M059J (cell line): ENCODE measurements at places on chromosomes 1 and 21. TPM values are rescaled to one million over a fixed set of nuclear protein-coding genes. Genes with fewer than 3 reads are reported as not detected.

GRCh38 chr1:31417148-31417547, 4.1 kb downstream of the SERINC2 start:
- no peak for DNase-seq

DNA sequence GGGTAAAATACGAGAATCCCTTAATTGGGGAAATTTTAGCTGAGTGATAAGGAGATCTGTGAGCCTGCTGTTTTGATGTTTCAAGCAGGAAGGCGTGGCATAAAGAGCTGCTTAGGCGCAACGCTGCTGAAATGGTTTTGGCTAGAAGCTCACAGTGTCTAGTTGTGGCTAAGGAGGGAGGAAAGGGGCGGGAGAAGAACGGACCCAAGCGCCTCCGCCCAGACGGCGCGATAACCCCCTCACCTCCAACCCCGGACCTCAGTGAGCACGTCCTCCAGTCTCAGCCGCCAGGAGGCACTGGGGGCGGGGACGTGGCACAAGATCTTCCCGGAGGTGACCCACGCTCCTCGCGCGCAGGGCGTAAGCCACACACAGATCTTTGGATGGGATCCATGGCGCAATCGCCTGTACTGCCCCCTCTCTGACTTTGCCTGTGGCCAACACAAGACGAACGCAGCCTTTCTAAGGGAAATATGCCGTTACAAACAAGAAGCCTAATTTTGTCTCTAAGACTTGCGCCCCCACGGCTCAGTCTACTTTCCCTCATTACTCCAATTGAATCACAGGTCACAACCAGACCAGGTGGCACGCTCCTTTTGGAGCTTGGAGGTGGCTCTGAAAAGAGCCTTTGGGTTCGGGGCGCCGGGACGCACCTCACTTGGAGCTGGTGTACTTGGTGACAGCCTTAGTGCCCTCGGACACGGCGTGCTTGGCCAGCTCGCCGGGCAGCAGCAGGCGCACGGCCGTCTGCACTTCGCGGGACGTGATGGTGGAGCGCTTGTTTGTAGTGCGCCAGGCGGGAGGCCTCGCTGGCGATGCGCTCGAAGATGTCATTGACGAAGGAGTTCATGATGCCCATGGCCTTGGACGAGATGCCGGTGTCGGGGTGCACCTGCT, 23.4 kb upstream of the RNF187 start:
- DNase-seq, result peak; percentile 29

DNA sequence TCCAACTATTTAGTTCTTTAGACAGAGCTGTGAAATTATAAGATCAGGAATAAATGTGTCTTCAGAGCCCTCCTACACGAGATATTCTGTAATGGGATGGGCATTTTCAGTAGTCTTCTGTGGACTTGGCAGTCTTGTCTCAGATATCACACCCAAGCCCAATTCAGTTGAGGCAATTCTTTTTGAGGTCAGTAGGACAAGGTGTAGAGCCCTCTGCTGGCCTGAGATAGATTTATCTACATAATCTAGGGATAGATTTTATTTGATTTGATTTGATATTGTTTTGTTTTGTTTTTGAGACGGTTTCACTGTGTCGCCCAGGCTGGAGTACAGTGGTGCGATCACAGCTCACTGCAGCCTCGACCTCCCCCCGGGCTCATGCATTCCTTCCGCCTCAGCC, 77.5 kb downstream of the FMN2 start:
- peak; percentile 48 for DNase-seq

DNA sequence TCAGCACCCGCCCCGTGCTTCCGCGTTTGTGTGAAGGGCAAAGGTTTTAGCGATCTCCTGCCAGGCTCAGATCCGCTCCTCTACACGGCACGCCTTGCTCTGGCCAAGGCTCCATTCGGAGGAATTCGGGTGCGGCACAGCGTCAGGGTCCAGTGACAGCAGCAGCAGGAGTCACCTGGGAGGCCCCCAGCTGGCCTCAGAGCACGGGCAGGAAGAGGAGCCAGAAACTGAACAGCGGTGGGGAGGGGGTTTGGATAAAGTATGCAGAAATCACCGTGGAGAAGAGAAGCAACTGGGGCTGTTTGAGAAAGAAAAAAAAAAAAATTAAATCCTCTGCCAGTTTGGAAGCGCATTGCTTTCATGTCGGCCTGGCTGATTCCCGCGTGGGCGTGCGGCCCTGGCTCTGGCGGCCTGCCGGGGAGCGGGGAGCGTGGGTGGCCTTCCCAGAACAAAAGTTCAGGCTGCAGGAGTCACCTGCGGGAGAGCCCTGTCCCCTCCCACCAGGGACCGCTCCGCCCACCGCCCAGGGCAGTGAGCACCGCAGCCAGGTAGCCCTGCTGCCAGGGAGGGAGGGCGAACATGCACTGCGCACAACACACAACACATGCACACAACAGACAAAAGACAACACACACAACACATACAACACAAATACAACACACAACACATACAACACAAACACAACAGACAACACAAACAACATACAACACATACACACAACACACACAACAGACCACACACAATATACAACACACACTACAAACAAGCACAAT, 107.6 kb downstream of the ETS2 start:
- DNase-seq, result peak; percentile 38

DNA sequence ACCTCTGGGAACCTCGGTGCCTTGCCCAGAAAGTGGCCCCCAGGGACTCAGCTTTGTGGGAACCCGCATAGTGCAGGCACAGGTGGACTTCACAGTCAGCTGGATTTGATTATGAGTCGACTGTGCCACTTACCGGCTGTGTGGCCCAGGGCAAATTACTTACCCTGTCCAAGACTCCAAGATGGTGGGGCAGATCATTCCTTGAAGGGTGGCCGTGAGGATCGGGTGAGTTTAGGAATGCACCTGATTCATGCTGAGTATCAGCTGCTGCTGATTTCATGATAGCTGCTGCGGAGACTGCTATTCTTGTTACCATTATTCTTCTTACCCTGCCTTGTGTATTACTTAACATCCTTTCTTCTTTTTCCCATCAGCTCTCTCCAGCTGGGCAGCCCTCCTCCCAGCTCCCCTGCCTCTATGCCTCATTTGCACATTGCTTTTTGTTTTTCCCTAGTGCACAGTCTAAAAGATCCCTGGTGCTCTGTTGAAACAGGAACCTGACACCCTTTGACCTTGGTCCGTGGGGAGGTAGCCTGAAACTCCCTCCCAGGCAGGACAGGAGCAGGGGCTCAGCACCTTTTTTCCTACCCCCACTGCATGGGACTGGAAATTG, 40.5 kb upstream of the FHAD1 start:
- DNase-seq, result peak; percentile 65

DNA sequence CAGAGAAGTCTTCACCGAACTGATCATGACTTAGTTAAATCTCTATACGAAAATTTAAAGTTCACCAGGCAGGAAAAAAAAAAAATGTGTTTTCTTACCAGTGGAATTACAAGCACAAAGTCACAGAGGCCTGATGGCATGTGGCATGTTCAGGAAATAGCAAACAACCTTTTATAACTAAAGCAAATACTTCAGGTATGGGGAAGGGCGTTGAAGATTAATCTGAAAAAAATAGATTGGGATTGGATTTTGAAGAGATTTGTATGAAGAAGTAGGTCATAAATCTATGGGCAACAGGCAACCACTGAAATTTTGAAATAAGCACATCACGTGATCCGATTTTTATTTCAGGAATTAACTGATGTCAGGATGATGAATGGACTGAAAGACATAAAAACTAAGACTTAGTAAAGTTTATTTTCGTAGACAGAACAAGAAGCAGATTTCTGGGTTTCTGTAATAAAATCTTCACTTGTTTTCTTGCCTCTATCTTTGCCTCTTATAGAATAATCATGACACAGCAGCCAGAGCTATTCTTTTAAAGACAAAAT, 295.9 kb upstream of the ADGRL4 start:
- DNase-seq, result no peak

DNA sequence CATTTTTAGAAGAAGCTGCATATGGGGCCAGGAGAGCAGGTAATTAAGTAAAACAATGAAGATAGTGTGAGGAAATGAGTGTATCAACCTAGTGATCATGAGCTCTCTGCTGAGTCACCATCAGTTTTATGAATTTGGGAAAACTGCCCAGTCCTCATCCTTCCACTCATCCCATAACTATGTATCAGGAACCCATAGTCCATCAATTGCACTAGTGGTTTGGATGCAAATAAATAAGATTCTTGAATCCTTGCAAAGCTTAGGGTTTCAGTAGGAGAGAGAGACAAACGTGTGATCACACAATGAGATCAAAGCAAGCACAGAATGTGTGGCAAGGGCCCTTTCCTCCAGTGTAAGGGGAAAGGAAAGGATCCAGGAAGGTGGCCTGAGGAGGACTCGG, 145.6 kb downstream of the ZZZ3 start:
- DNase-seq, result peak; percentile 97

GRCh38 chr1:99504287-99504686, 141.6 kb upstream of the PALMD start:
- no peak for DNase-seq

GRCh38 chr1:165288350-165289120, 68.0 kb downstream of the LMX1A start:
- no peak for DNase-seq

DNA sequence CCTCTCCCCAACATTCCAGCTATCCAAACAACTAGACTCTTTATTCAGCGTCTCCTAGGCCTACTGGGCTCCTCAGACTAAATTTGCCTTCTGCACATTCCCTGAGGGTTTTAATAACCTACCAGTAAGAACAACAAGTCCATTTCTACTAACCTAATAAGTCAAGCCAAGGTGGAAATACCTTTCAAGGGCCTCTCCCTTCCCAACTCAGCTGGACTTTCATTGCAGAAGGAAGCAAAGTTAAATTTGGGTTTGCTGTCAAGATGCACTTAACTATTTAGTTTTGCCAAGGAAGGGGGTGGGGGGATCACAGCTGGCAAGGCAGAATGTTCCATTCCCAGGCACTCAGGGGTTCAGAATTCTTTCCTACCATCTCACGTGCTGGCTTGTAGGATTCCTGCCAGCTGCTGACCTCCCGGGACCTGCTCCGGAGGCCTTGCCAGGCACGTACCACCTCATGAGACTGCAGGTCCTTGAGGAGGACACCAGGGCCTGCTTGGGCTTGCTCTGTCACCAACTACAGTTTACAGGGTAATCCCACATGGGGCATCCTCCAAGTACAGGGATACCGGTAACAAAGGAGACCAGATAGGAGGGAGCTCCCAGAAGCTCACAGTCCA, 29.8 kb downstream of the SLC30A1 start:
- no peak for DNase-seq

GRCh38 chr21:17479606-17480005, 33.2 kb upstream of the CXADR start:
- no peak for DNase-seq

DNA sequence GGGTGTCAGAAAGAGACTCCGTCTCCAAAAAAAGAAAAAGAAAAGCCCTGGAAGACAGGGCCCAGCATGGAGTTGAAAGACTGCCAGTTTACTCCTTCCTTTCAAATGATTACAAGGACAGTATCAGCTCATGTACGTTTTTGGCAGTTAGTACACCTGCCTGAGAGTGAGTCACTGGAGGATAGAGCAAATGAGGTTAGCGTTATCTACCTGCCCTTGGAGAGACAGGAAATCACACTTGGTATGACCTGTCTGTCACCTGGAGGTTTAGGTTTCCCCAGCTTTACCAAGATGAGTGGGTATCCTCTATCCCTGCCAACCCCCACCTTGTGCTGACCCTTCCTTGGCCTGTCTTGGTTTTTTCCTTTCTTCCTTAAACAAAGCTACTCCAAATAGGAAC, 96.8 kb upstream of the BMP8A start:
- DNase-seq, result peak; percentile 63

SLAMF8 gene
- total RNA-seq, result 0.05 and 0.25 TPM in 2 replicates

SPRR1A gene
- not detected in 2 replicates for total RNA-seq

GBP4 gene
- total RNA-seq, result 13.5 and 22.2 TPM in 2 replicates

CTSK gene
- total RNA-seq, result 1.7 and 2.1 TPM in 2 replicates

LCE1E gene
- total RNA-seq, result not detected in 2 replicates

TTC22 gene
- 0.15 TPM in 1 of 2 replicates, not detected in the other for total RNA-seq

C1orf87 gene
- not detected in 2 replicates for total RNA-seq

SH2D1B gene
- total RNA-seq, result 0.05 and 0.71 TPM in 2 replicates

RHOC gene
- total RNA-seq, result 497 and 506 TPM in 2 replicates
